ENCODE measurements at places on chromosomes 5 and 9.

GRCh38 chr5:96730586-96730985, 68.4 kb downstream of the CAST start:
- no peak for DNase-seq

- no peak for DNase-seq
Measured at GRCh38 chr9:116925121-116925520, 238.0 kb downstream of the TRIM32 start.

DNA sequence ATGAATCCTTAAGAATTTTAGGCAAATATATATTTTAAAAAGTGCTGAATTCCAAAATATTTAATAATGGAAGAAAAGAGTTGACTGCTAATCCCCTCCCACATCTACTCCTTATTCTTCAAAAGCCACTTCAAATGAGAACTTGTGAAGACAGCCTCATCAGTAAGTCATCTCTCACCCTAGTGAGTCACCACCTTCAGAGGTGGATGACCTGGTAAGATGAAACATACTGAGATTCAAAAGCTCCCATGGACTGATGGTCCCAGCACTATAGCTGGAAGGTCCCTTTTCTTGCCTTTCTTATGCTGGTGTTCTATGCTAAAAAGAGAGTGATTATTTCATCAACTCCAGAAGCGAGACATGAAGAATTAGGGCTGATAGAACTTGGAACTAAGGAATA, 37.8 kb upstream of the SPDL1 start:
- peak; percentile 51 for DNase-seq

DNA sequence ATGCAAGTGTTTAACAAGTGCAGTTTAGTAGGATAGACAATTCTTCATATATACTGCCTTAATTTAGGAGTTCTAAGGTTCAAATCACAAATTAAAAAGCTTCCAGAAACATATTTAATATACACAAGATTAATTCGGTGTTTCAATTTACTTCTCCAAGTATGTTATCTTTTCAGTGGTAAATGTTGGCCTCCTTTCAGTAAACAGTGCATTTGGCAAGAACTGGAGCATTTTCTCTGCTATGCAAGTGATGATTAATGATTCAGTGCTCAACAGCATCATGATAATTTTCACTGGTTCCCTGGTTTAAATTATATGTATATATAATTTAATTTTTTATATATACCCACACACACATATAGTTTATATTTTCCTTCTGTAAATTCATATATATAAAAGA, 541.7 kb downstream of the EFNA5 start:
- peak; percentile 80 for DNase-seq
